ENCODE measurements at places on chromosomes 7 and 10.

GRCh38 chr10:95761939-95762492 lies 6.1 kb downstream of the ENTPD1 start:
- DNase-seq = no peak

- no peak for DNase-seq
Observed at GRCh38 chr7:31051598-31052486, at the start of gene ADCYAP1R1. TSS of gene ADCYAP1R1 (plus strand) at chr7:31052308. CDS start at chr7:31063265, 10,957 bp downstream.

DNA sequence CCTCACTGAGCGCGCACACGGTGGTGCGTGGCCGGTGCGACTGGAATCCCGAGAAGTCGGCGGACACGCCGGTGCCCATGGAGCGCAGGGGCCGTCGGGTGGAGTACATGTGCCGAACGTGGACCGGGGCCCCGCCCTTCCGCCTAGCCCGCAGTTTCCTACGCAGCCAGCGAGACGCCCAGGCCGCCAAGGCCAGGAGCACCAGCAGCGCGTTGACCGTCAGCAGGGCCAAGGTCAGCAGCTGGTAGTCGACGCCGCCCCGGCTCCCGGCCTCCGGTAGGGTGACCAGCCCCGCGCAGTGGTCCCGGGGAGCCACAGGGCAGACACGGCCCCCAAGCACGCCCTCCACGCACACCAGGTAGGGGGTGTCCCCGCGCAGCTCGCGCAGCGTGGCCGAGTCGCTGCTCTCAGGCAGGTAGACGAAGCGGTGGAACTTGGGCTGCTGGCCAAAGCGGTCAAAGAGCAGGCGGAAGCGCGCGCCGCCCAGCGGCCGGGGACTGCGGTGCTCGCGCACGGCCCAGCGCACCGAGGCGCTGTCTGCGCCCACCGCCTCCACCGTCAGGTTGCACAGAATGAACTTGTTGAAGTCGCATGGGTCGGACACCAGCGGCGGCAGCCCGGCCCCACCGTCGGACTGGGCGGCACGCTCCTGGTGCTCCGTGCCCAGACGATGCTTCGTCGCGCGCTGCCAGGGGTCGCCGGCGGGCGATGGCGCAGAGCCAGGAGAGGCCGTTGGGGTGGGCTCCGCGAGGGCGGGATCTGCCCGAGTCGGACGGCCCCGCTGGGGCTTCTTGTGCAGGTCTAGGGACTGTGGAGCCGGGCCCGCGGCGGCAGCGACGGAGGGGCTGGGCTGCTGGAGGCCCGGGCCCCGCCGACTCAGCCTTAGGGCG lies 2.2 kb downstream of the TRIL start:
- DNase-seq = peak; percentile 54

- no peak for DNase-seq
Observed at GRCh38 chr7:124426621-124427020, 339.0 kb downstream of the GPR37 start.

DNA sequence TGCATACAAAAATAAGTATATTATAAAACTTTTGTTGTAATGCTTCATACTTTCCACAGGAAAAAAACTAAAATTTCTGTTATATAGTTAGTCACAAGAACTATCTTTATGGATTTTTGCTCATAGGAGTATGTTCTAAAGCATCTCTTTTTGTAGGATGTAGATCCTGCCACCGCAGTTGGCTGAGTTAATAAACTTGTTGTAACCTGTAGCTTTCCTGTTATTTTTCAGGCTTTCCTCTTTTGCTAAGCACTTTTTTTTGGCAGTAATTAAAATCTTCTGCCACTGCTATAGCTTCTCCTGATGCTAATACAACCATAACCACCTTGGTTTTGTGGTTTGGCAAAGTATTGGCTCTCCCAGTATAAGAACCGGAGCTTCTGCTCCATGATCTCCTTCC lies 60.3 kb downstream of the WNT2 start:
- DNase-seq = no peak

GRCh38 chr7:146736446-146737190 lies 620.0 kb downstream of the CNTNAP2 start:
- peak; percentile 3 for DNase-seq

DNA sequence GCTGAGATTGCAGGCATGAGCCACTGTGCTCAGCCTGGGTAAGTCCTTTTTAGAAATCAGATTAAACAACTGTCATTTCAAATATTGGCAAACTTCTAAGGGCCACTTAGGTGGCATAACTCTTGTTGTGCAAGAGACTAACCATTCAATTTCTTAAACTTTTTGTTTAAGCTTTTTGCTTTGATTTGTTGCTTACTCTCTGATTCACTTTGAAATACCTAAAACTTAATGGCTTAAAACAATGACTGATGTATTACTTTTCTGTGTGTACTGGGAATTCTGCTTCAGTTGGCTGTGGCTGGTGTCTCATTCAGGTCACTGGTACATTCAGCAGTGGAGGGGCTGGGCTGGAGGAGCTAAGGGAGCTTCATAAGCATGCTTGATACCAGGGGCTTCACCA lies 28.9 kb downstream of the ZNF25 start:
- DNase-seq = no peak

DNA sequence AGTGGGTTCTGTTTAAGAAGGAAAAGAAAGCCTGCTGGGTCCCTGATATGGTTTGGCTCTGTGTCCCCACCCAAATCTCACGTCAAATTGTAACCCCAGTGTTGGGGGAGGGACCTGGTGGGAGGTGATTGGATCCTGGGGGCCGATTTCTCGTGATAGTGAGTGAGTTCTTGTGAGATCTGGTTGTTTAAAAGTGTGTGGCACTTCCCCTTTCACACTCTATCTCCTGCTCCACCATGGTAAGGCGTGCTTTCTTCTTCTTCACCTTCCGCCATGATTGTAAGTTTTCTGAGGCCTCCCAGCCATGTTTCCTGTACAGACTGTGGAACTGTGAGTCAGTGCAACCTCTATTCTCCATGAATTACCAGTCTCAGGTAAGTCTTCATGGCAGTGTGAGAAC lies 42.6 kb downstream of the INPP5A start:
- DNase-seq = no peak

DNA sequence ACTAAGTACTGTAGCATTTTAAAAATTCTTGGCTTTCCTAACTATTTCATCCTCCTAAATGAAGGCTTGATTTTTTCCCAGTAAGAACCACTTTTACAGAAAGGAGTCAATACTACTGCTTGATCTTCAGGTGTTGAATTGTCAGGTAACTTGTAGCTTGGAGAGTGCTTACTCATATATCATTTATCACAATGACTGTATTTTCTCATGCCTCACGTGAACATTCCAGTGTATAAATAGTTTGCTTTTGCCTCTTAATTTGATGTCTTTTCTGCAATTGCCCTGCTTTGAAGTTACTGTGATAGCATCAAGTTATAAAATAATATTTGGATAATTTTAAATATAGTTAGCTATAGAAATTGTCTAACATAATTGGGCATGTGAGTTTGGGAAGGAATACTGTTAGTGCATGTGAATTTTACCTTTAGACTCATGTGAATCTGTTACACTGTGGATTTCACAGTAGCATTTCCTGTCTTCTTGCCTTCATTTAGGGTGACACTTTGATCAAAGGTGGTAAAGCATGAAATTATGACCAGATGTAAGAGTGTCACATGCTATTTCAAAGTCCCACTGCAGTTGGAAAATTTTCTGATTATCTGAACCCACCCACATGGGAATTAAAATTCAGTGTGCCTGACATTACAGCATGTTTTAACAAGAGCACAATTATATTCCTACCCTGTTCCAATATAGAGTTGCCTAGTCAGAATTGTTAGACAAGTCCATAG lies 962.8 kb downstream of the DNAJB9 start:
- no peak for DNase-seq

- no peak for DNase-seq
Observed at GRCh38 chr10:47368431-47369180, 15.5 kb downstream of the ZNF488 start.

DNA sequence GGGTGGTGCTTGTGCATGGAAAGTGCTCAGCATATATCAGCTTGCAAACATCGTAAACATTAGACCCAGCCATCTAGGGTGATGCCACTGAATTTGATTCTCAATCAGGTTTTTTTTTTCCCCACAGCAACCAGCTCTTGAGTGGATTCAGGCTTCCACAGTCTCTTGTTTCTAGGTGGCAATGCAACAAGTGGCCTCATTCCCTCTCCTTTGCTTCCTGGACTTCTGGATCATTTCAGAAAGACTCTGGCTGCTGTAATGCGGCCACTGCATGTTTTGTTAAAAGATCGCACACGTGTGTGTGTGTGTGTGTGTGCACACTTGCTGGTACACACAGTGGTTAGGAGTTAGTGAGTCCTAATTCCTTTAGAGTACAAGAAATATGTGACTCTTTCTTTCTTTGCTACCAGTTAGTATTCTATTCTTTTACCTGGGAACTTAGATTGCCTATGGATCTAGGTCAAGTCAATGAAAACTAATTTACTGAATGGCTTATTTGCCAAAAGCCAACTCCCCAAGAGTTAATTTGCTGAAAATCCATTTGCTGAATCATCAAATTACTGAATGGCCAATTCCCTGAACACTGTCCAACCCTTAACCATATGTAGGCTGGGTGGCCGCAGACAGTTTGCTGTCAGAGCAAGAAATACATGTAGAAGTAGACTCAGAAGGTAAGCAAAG lies 222.5 kb downstream of the CCSER2 start:
- DNase-seq = no peak

DNA sequence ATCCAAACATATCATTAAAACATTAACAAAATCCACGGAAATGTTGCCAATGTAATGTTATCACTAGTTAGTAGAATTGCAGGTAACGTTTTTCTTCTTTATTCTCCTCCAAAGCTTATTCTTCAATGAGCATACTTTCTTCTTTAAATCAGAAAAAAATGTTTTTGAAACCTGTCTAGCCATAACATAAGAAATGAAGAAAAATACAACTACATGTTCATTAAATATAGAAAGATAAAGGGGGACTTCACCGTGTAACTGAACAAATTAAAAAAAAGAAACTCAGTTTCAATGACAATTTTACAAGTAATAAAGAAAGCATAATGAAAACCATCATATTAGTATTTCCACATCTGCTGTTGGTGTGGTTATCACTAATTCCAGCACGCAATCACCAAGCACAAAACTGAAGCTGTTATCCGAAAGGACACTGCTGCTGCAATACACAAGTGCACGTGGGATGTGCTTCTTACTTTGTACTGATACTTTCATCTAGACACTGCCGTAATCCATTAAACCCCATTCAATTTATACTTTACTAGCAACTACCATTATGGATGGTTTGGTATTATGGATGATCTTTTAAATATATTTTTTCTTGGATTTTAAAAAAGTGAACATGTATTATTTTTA lies 9.6 kb downstream of the ESYT2 start:
- DNase-seq = no peak

DNA sequence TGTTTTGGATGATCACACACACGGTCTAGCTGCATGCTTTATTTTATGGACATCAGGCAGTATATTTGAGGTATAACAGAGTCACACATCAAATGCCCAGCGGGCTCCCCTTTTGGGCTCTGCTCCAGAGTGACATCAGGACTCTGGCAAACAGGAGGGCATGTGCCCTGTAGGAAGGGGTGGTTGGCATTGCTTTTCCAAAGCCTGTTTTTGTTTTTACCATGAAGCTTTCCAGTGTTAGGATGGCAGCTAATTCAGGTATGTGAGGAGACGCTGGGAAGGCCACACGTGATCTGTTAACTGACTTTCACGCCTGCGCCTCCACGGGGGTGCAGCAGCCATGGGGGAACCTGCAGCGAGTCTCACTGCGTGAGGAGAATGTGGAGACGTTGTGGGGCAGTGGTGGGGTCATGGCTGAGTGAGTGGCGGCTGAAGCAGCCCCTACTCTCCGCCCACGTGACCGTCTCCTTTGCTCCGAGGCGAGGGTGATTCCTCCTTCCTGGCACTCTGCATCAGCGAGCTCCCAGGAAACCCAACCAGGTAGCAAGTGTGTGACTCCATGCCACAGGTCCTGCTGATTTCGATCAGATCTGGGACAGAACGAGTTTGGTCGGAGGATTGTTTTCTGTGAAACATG lies 117.7 kb downstream of the ANKRD61 start:
- DNase-seq = no peak

GRCh38 chr10:25745976-25746375 lies 188.1 kb upstream of the MYO3A start:
- no peak for DNase-seq

DNA sequence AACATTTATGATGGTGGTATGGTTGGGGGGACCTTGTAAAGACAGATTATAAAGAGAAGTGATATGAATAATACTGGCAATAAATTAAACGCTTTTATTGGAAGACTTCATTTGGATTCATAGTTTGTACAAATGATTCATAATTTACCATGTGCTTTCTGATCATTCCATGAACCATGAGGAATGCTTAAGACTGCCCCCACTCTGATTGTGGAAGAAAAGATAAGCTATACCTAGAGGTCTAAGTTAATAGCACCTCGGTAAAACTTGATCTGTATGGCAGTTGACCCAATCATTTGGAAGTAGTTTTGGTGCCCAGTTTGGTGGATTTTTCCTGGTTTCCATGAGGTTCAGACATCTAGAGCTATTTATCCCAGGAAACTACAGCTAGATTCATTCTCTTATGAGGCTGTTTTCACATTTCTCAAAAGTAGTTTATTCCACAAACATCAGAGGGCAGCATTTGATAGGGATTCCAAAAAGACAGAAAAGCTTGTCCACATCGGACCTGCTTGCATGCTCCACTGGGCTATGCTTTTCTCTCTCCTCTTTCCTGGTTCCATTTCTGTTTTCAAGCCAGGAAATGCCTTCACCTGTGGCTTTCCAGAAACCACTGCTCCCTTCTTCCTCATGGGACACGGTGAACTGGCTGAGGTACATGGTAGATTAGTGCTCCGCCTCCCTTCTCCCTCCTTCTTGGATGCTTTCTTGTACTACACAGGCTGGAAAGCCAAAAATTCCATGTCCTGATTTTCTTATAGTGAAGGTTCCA lies 29.2 kb downstream of the TFAM start:
- peak; percentile 73 for DNase-seq

Measured in fibroblast of skin of back (primary cell).